ENCODE measurements at places on chromosomes 4 and X. TPM values are rescaled to one million over a fixed set of nuclear protein-coding genes. Genes with fewer than 3 reads are reported as not detected.

Gene LONRF3
- 0.28 TPM for total RNA-seq

Gene NUP62CL
- not detected for total RNA-seq

Gene SHOX
- total RNA-seq: not detected

Gene PCDH7
- total RNA-seq: 64.1 TPM

Gene MCF2
- not detected for total RNA-seq

Gene ITIH6
- total RNA-seq: not detected

Gene ANOS1
- total RNA-seq: 29.6 TPM
